ENCODE measurements at places on chromosomes 1 and 21. TPM values are rescaled to one million over a fixed set of nuclear protein-coding genes. Genes with fewer than 3 reads are reported as not detected.

GRCh38 chr1:12047120-12047876 lies 15.8 kb upstream of the TNFRSF8 start:
- H3K36me3 ChIP-seq, result no peaks in the 10 kb centered on the region
- H3K27me3 ChIP-seq, result peaks cover 13% of the 10 kb centered on the region

GRCh38 chr1:220905650-220906560 lies 26.7 kb downstream of the HLX start:
- H3K36me3 ChIP-seq, result no peaks in the 10 kb centered on the region
- no peaks in the 10 kb centered on the region for H3K4me1 ChIP-seq
- peaks cover 3% of the 10 kb centered on the region for H3K27me3 ChIP-seq
- H3K4me3 ChIP-seq, result no peak overlapping the region

DNA sequence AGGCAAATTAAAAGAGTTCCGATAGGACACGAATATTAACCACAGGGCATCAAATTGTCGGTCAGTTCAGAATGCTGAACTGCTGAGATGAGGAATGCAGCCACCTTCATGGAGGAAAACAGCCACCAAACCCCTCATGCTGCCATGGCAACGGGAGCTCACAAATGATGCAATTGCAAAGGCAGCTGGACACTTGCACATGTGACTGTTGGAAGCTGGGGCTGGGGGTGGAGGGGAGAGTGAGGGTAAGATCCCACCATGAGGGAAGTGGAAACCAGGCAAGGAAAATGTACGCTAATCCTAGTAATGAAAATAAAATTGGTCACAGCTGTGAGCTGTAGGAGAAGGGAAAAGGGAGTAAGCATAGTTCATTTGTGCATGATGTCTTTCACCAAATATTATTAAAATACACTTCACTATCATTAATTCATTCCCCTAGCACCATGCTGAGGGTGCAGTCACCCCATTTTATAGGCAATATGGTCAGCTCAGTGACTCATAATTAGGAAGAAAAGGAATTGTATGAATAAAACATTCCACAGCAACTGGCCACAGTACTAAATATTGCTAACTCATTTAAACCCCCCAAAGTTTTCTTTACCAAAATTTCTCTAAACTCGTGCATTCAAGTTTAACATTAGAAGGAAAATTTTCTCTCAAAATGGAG lies 15.3 kb downstream of the BECN2 start:
- H3K27me3 ChIP-seq, result no peaks in the 10 kb centered on the region
- no peak for DNase-seq
- H3K4me1 ChIP-seq, result no peaks in the 10 kb centered on the region
- no peak overlapping the region for H3K27ac ChIP-seq
- no peaks in the 10 kb centered on the region for H3K36me3 ChIP-seq

- H3K27ac ChIP-seq, result no peak overlapping the region
- H3K4me3 ChIP-seq, result no peak overlapping the region
- no peak for DNase-seq
These were observed 197.3 kb downstream of the RASAL2 start for GRCh38 chr1:178291166-178291565.

GRCh38 chr1:159092036-159092760 lies 15.6 kb upstream of the AIM2 start:
- peak overlapping the region; percentile 76 for H3K27ac ChIP-seq
- no peak for DNase-seq
- H3K27me3 ChIP-seq, result peaks cover 7% of the 10 kb centered on the region
- H3K4me3 ChIP-seq, result no peak overlapping the region

DNA sequence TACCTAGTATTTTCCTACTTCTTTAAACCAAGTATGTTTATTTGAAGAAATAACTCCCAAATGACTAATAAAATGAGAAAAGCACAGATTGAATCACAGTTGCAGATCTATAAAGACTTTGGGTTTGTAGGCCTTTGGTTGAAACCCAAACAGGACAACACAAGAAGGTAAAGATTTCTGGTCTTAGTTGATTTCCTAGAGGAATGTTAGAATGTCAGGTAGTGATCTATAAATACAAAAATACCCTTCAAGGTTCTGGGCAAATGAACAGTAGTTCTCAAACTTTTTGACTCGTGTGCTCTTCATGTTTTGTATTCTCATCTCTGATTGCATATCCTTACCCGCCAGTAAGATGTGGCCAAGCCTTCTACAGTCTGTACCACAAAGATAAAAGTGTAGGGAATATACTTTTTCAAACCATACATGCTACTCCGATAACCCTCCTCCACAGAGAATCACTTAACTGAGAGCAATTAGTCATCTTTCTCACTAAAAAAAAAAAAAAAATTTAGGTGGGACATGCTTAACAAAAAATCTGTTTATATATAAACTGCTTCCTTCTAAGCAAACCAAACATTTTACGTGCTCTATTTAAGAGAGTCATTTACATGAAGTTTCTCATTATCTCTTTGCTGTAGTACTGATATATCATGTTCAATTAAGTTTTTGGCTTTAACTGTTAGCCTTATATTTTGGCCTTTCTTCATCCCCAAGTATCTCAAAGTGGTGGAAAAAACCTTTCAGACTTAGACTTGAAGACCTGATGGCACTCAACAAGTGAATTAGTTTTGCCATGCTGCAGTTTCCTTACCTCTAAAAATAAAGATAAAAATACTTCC lies 36.0 kb downstream of the CNIH4 start:
- H3K36me3 ChIP-seq, result peaks cover 74% of the 10 kb centered on the region
- no peaks in the 10 kb centered on the region for H3K27me3 ChIP-seq
- peaks cover 23% of the 10 kb centered on the region for H3K4me1 ChIP-seq
- peak overlapping the region; percentile 54 for H3K27ac ChIP-seq
- H3K4me3 ChIP-seq, result no peak overlapping the region

- H3K27me3 ChIP-seq, result peaks cover 64% of the 10 kb centered on the region
- H3K27ac ChIP-seq, result no peak overlapping the region
- peaks cover 4% of the 10 kb centered on the region for H3K4me1 ChIP-seq
- H3K4me3 ChIP-seq, result no peak overlapping the region
- H3K36me3 ChIP-seq, result no peaks in the 10 kb centered on the region
These were observed 16.2 kb downstream of the PLXNA2 start for GRCh38 chr1:208228026-208228425.

GRCh38 chr1:63779338-63780211 lies 5.8 kb downstream of the ROR1 start:
- no peaks in the 10 kb centered on the region for H3K36me3 ChIP-seq
- no peak overlapping the region for H3K4me3 ChIP-seq

- no peak for DNase-seq
- H3K4me1 ChIP-seq, result no peaks in the 10 kb centered on the region
- no peak overlapping the region for H3K27ac ChIP-seq
- no peak overlapping the region for H3K4me3 ChIP-seq
- peaks cover under 1% of the 10 kb centered on the region for H3K27me3 ChIP-seq
These were observed 8.6 kb upstream of the MT1HL1 start for GRCh38 chr1:237012788-237013383.

- H3K27ac ChIP-seq, result no peak overlapping the region
- no peak for DNase-seq
- no peak overlapping the region for H3K4me3 ChIP-seq
These were observed 31.6 kb upstream of the DNAJC6 start for GRCh38 chr1:65277605-65278347.

- H3K27ac ChIP-seq, result no peak overlapping the region
- H3K4me3 ChIP-seq, result no peak overlapping the region
- H3K36me3 ChIP-seq, result peaks cover 39% of the 10 kb centered on the region
- H3K27me3 ChIP-seq, result no peaks in the 10 kb centered on the region
- no peaks in the 10 kb centered on the region for H3K4me1 ChIP-seq
These were observed 82.9 kb upstream of the QSOX1 start for GRCh38 chr1:180071759-180072158.

DNA sequence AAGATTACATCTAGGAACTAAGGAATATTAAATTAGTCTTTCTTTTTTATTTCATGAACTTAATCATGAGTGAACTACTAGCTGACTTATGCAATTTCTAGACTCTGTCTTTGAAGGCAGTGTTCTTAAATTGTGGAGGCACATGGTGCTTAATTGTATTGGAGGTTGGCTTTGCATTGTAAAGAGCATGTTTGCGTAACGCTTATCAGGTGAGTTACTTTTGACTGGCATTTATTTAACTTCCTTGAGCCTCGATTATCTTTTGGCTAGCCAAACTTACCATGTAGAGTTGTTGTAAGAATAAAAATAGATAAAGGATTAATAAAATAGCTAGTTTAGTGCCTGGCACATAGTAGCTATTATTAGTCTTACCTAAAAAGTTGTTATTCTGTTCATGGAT lies 262.4 kb downstream of the PDE4B start:
- no peak overlapping the region for H3K27ac ChIP-seq
- H3K4me1 ChIP-seq, result no peaks in the 10 kb centered on the region
- no peaks in the 10 kb centered on the region for H3K36me3 ChIP-seq
- DNase-seq, result no peak
- H3K27me3 ChIP-seq, result peaks cover 3% of the 10 kb centered on the region
- H3K4me3 ChIP-seq, result no peak overlapping the region

- H3K27me3 ChIP-seq, result peaks cover 57% of the 10 kb centered on the region
- peak overlapping the region; percentile 75 for H3K4me3 ChIP-seq
- H3K36me3 ChIP-seq, result no peaks in the 10 kb centered on the region
- DNase-seq, result peak; percentile 54
These were observed 1.0 kb downstream of the RNF220 start for GRCh38 chr1:44405798-44406736.

The USP25 gene
- total RNA-seq, result 58.0 TPM

The RHD gene
- not detected for total RNA-seq

The IVL gene
- not detected for total RNA-seq

The MATN1 gene
- total RNA-seq, result 0.32 TPM

The MCOLN3 gene
- 2.2 TPM for total RNA-seq

The RHOU gene
- total RNA-seq, result 4.5 TPM

The LORICRIN gene
- total RNA-seq, result not detected

The TMCO2 gene
- not detected for total RNA-seq

The PLPPR5 gene
- total RNA-seq, result not detected

The C1QB gene
- not detected for total RNA-seq

The PER3 gene
- total RNA-seq, result 4.1 TPM

Measured in activated CD8-positive, alpha-beta memory T cell treated with anti-CD3 and anti-CD28 coated beads, Interleukin-2, amount 10 ng/mL, durations not matched to agents 7 days and 5 days (primary cell).